ENCODE measurements at places on chromosomes 16 and 17.

- no peak for DNase-seq
Measured at GRCh38 chr17:32461498-32461852, 17.2 kb downstream of the PSMD11 start.

GRCh38 chr17:56142781-56143180, 10.5 kb upstream of the ANKFN1 start:
- DNase-seq: no peak

DNA sequence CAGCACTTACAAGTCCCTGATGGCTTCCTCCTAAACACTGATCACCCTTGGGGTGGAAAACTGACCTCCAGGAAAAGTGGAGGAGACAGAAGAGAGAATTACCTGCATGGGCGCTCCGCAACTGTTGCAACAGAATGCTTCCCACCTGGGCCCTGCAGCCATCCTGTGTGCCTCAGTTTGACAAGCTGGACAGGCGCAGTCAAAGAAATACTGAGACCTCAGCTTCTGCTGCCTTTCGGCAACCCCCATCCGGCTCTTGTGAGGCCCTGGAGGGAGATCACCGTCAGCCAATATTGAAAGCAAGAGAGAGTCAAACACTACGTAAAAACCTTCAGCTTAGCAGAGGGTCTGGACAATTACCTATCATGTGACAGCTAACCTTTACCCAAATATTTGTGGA, 24.8 kb downstream of the SERPINF1 start:
- no peak for DNase-seq

DNA sequence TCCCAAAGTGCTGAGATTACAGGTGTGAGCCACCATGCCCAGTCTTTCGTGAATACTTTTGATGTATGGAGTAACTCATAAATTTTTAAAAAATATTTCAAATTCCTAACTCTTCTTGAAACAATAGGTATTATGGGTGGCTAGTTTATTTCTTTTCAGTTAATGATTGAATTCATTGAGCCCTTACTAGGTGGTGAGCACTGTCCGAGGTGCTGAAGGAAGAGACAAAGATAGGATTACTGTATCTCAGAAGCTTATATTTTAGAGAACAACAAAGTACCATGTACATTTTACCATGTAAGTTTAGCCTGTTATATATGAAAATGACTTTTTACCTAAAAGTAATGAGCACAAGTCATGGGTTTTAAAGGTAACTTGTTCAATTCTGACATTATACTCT, 418.3 kb downstream of the NPIPA7 start:
- DNase-seq: no peak

- no peak for DNase-seq
Measured at GRCh38 chr17:11081342-11081741, 159.7 kb upstream of the SHISA6 start.
